ENCODE measurements at places on chromosomes 1 and 21. TPM values are rescaled to one million over a fixed set of nuclear protein-coding genes. Genes with fewer than 3 reads are reported as not detected.

GRCh38 chr21:35178827-35179226, 129.7 kb upstream of the RUNX1 start:
- peak; percentile 69 for DNase-seq

- DNase-seq, result peak; percentile 74
Observed at GRCh38 chr21:44939532-44940115, at the start of gene SLX9. Gene SLX9, plus strand, starts transcription at chr21:44940029. Its CDS starts 29 bp downstream, at chr21:44940058.

- peak; percentile 98 for DNase-seq
Observed at GRCh38 chr1:96362623-96363022, 359.0 kb upstream of the PTBP2 start.

DNA sequence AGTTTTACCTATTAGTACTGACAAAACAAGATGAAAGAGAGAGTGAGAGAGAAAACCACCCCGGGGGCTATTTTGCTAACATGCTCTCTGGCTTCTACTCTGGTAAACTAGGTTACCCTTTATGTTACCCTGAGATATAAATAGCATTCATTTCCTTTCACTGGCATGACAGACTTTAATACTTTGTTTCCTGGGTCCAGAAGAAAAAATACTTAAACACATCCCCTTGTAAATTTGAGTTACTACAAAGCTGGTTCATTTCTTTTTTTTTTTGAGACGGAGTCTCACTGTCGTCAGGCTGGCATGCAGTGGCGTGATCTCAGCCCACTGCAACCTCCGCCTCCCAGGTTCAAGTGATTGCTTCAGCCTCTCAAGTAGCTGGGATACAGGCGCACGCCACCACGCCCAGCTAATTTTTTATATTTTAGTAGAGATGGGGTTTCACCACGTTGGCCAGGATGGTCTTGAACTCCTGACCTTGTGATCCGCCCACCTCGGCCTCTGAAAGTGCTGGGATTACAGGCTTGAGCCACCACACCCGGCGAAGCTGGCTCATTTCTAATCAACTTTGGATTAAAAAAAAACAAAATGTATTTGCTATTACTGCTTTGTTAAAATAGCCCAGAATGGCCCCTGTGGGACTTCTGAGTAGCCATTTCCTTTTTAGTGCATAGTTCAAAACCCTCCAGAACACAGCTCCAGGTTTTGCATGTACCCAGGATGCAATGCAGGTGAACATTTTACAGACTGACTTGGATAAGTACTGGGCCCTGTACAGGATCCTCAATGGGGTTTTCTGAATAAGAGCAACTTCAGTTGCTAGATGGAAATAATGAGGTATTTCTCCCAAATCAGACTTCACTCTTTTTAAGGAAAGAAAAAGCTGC, 20.6 kb downstream of the INPP5B start:
- no peak for DNase-seq

ETV3L gene
- not detected for total RNA-seq

RGS13 gene
- total RNA-seq, result not detected

DNA sequence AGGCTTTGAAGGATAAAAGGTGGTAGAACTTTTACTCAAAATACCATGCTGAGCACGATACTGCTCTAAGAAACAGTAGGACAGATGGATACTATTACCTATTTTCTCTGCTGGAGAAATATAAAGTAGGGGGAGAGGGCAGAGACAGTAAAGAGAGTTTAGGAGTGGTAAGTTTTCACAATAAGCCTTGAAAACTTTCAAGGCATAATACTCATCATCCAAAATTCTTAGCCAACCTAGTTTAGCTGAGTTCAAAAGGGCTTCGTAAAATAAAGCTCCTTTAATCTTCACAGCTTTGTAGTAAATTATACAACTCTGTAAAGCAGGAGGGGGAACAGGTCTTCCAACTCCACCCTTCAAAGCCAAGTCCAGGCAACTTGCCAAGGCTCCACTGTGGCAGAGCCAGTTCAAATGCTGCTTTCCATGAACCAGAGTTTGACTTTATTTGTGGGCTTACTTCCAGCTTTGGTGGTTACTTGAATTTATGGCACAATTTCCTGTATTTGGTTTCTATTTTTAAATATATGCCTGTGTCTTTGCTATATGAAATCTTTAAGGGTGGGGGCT, 15.5 kb downstream of the TEX38 start:
- DNase-seq, result peak; percentile 82

LMOD1 gene
- total RNA-seq, result 36.3 TPM

DNA sequence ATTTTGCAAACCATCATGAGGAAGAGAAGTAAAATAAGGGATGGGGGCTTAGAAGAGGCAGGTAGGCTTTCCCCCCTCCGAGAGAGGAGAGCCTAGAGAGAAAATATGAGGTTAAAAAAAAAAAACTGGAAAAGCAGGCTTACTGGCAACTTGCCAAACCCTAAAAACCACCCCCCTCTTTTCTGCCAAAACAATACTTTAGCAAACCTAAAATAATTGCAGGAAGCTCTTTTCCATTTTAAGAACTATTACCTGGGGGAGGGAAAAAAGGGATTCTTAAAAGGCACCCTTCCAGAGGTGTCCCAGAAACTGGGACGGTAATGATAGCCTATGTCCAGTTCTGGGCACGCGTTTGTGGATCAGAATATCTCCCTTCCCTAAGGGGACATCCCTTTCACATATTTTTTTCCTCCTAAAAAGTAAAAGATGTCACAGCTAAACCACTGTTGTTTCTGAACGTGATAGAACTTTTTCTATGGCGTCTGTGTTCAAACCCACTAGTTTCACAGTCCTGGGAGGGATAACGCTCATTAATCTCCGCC, 1.1 kb upstream of the NFIA start:
- no peak for DNase-seq

DNA sequence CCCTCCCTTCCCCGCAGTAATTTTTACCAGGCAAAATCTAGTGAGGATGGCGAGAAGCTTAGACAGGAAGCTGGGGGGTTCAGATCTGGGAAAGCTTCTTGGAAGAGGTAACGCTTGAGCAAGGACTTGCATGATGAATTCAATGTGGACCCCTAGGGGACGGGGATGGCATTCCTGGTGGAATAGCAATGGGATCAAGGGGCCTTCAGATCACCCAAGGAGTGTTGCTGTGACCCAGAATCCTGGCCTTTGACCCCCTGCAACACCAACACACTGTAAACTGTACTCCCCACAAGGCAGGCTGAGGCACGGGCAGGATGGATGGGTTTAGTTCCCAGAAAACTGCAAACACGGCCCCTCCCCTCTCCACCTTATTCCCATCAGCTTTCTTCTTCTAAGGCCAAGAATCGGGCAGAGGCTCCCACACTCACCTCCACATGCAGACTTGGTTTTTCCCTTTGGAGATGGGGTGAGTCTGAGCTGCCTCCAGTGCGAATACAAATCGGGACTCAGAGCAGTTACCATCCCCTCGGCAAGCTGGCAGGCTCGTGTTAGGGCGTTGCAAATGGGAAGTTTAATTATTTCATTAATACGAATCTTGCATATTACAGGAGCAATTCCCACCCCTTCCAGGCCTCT, 20.1 kb downstream of the DISP3 start:
- DNase-seq, result no peak

SLC35F3 gene
- total RNA-seq, result not detected

DNA sequence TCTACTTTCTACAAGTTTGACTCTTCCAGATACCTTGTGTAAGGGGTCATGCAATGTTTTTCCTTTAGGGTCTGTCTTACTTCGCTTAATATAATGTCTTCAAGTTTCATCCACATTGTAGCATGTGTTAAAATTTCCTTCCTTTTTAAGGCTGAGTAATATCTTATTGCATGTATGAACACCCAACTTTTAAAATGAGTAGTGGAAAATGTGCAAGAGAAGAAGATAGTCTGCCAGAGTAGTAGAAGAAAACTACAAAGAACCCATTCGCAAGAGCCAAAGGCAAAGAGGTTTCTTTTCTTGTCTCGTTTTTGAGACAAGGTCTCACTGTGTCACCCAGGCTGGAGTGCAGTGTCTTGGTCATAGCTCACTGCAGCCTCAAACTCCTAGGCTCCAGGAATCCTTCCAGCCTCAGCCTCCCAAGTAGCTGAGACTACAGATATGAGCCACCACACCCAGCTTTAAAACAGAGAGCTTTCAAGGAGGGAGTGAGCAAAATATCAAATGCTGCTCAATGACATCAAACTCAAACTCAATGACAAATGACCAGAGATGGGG, 9.4 kb downstream of the IL23R start:
- no peak for DNase-seq

GRCh38 chr1:77975386-77975785, 3.5 kb downstream of the FUBP1 start:
- no peak for DNase-seq

DNA sequence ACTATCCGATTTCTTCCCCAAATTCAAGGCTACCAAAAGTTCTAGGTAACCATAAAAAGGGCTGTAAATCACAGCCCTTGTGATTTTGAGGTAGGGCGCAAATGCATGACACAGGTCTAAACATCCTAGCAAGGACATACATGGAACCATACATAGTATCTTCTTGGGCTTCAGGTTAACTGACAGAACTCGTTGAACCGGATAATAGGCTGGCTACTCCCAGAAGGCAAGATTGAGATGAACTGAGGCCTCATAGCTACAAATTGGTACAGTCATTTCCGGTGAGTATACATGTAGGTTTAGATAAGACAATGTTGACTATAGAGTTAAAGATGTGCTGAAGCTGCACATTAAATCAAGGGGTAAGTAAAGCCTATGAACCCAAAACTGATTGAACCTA, 27.3 kb upstream of the TP53BP2 start:
- DNase-seq, result no peak

C1orf122 gene
- total RNA-seq, result 24.7 TPM

GRCh38 chr1:43232482-43232881, 37.3 kb upstream of the TMEM125 start:
- DNase-seq, result no peak

PLEKHN1 gene
- under 0.01 TPM for total RNA-seq

DNA sequence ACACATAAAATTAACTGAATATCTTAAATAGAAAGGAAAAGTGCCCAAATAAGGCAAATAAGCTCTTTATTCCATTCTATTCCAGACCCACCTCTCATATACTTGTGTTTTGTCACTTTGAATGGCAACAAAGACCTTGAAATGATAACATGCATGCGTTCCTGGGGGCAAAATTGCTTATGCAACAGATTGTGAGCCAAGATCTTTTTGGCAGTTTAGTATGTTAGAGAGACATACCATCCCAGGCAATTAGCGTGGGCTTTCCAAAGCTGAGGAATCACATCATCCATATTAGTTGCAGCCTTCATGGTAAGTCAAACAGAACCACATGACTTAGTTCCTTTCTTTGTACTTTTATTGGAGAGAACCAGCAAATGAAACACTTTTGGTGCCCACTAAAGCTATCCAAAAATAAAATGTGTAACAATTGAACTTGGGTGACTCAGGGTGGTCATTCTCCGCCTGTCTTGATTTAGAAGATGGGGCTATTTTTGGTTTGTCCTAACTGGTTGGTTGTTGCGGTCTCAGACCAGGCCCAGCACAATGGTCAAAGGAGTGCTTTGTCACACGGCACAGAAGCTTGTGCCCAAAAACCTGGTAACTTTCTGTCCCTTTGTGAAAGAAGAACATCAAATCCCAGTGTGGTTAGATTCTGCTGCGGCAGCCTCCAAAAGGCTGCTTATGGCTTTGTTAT, 68.7 kb upstream of the ATF3 start:
- DNase-seq, result no peak

HUNK gene
- under 0.01 TPM for total RNA-seq

GRCh38 chr1:220755309-220755708, 7.2 kb downstream of the MTARC2 start:
- DNase-seq, result no peak

DNA sequence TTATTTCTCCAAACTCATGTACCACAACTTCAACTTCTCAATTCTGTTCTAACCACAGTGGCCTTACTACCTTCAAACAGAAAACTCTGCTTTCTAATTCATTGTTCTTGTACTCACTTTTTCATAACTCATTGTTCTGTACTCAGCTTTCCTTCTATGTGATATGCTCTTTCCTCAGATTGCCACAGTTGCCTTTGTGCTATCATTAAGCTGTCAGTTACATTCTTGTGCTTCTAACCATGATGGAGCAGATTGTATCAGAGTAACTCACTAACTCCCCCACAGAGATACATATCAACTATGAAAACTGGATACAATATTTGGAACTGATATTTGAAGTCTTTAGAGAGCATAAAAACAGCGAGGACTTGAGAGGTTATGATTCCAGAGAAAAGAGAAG, 1213.7 kb downstream of the KCNT2 start:
- DNase-seq, result no peak

DNA sequence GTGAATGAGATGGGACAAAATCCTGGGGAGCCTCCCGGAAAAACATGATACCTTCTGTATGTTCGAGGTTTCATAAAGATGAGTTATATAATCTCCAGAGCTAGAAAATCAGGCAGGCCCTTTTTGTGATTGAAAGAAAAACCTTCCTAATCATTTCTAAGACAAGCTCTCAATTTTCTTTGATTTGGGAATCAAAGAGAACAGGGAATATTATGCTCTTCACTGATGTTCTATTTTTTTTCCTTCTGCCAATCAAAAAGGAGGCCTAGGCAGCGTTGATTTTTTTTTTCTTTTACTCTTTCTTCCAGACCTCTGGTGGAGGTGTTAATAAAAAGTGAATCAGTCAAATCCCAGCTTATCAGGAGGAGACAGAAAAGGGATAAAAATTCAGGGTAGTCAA, 34.5 kb downstream of the DIRAS3 start:
- no peak for DNase-seq

DNA sequence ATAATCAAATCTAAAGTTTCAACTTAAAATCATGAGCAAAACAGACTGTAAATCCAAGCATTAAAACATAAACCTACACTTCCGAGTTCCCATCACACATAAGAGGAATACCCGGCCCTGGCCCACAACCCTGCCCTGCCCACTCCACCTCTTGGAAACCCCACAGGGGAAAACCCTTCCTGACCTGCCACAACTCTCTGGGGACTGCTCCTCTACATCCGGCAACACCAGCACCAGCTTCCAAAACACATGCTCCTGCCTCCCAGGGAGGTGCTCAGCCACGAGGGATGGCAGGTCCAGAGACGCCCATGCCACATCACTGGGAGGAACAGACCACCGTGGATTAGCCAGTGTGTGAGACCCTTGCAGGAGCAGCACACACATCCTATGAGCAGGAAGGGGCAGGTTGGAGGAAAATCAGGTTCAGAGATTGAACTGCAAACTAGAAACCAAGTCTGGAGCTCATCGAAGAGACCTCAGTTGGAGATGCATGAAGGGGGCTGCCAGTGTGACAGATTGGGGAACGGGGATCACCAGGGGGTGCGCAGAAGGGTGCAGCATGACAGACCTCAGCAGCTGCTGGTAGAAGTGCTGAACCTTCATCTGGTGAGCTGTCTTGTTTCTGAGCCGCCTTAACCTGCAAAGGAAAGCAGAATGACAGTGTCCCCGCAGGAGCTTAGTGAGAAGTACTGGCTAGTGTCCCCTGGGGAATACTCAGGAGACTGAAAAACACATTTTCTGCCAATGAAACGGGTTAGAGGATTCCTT, 25.8 kb upstream of the LSS start:
- no peak for DNase-seq

RNU1-1 gene
- under 0.01 TPM for total RNA-seq

NEGR1 gene
- total RNA-seq, result 3.1 TPM

All from fibroblast of lung (primary cell).